Stimulated activated CD8-positive, alpha-beta memory T cell treated with anti-CD3 and anti-CD28 coated beads, Interleukin-12 subunit alpha, Interleukin-12 subunit beta, amount 100 ng/mL, for 4 hours (primary cell): ENCODE measurements at places on chromosomes 12 and 14.

DNA sequence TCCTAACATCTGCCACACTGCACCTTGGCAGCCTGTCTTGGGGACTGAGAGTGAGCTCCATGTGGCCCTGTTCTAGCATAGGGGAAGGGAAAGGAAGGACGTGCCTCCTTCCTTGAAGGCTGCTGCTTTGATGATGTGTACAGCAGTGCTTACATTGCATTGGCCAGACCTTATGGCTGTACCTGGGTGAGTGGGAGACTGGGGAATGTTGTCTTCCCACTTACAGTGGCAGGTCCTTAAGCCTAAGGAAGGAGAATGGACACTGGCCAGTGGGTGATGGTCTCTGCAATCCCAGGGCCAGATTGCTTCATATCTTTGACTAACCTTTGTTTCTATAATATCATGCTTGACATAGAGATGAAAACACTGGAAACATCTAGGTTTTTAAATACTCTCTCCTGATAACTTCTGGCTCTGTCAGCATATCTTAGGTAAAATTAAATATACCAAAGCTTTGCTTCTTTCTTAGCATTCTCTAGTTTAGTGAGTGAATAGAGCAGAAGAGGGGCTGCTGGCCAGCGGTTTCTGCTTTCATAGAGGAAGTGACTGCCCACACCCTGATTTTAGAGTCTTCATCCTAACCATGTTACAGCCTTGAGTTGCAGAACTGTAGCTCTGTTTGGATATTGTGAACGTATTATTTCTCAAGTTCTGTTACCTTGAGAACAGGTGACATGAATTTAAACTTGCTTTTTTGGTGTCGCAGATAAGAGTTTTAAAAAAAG lies 27.2 kb downstream of the KLC1 start:
- DNase-seq: no peak

- DNase-seq: no peak
These were observed 20.9 kb downstream of the DMAC2L start for GRCh38 chr14:50333014-50333509.

- DNase-seq: no peak
These were observed 378.4 kb downstream of the SEC23A start for GRCh38 chr14:38724621-38725020.

DNA sequence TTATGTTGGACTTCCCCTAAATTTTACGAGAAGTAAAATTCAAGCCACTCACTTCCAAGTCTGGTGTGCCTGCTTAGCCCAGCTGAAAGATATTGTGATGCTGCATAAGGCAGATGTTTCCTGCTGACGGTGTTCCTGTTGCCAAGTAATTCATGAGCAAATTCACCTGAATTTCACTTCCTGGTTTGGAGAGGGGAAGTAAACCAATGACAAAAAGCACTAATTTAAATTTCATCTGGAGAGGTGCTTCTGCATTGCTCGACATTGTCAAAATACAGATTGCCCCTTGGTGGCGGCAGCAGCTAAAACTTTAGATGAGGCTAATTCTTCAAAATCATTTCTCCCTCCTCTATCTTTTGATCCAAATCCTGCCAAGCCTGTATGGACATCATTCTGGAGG lies 281.1 kb downstream of the AACS start:
- DNase-seq: no peak

DNA sequence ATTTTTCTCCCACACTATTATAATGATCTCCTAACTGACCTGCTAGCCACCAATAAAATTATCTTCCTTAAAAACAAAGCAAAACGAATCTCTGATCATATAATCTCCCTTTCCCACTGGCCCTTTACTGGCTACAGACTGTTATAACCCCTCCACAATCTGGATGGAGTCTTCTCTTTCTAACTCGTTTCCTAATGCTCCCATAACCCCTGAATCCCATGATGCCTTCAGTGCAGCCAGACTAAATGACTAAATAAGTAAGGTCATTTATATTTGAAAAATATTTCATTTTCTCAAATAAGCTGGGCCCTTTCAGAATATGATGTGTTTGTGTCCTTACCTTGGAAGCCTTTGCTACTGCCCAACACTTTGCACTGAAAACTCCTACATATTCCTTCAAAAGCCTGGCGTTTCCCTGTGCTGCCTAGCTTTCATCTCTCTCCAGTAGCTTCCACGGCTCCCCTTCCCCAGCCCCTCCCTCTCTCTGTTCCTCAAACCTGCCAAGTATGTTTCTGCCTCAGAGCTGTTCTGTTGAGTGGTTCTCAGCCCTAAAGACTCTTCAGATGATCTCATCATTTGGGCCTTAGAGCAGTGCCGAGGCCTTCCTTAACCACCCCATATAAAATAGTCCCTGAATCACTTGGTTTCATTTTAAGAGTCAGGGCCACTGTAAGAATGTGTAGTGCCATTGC lies 91.7 kb downstream of the MYRFL start:
- DNase-seq: no peak

- DNase-seq: no peak
These were observed 649 bp downstream of the AQP6 start for GRCh38 chr12:49973361-49973830.

GRCh38 chr12:23472329-23472971 lies 477.0 kb downstream of the SOX5 start:
- no peak for DNase-seq

DNA sequence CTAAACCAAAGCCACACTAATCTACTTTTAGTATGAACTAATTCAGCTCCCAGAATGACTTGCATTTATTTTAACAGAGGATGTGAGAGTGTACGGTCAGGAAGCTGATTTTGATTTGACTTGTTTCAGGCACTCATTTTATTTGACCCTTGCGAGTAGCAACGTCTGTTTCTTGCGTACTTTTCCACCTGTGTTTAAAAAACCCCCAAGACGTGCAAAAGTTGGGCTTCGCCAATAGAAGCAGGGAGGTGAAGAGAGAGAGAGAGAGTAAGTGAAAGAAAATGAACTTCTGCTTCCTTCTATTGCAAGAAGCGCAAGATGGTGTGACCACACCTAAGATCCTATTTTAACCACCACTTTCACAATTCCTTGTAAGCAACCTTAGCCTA lies 6.7 kb upstream of the SLC15A4 start:
- no peak for DNase-seq

DNA sequence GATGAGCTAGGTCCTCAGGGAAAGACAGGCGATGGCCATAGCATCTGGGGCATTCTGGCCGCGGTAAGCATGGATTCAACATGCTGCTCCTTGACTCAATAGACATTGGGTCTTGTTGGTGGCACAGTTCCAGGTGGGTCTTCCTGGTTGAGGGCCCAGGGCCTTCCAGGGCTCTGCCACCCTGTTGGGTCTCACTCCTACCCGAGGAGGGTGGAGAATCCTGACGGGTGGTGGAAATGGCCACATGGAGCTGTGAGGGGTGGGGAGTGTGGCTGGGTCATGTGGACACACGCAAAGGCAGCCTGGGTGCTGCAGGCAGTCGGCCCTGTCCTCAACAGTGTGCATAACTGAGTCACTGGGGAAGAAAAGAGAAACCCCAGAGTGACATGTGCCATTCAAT lies 148.1 kb downstream of the KIF26A start:
- no peak for DNase-seq

GRCh38 chr12:9742661-9743060 lies 9.8 kb upstream of the CLECL1 start:
- no peak for DNase-seq

DNA sequence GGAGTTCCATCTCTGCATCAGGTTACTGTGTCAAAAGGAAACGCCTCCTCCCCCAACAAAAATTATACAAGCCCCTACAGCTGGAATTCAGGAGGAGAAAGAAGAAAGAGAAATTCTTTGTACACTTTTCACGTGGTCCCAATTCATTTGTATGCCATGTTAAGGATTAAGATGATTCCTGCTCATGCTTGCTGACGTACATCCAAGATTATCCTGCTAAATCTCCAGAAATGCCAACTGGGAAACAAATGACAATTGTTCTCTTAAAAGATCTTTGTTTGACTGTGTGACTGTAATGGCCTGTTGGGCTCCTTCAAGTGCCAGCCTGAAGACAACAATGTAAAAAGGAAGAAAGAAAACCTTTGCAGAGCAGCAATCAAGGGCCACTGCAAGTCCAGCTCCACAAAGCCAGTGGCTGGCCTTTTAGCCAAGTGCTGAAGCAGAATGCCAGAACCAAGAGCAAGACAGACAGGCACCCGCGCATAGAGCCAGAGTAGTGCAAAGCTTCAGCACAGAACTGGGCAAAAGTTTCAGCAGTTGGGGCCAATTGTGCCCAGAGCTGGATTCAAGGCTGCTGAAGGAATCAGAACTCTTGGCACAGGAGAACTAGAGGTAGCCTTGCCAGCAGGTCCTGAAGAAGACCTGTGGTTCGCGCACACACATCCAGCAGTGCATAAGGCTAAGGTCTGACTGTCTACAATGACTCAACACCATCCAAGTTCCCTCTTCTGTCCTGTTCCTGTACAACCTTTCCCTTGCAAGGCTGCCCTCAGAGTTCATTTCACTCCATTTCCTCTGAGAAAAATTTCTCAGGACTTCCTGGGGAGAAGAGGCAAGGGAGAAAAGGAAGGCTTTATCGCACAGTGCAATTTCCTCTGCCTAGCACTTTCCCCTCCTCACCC lies 209.7 kb upstream of the BMP4 start:
- no peak for DNase-seq

DNA sequence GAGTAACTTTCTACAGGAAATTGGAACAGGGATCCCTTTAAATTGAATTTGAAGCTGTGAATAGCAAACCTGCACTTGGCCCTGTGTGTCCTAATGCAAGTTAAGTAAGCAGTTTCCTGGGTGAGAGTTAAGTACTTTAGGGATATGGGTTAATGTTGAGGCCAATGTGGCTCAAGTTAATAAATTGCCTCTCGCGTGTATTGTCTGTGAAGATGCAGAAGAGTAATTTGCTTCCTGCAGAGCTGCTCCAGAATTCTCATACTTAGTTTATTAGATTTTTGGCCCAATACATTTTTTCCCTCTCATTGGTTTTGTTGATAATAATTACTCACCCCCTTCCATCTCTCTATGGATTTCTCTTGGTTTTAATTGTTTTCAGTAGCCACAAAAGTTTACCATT lies 86.5 kb downstream of the SLC25A47 start:
- no peak for DNase-seq

- DNase-seq: no peak
These were observed 163.0 kb upstream of the FKBP4 start for GRCh38 chr12:2631653-2632350.

- DNase-seq: no peak
These were observed 34.2 kb upstream of the DEGS2 start for GRCh38 chr14:100193417-100194357.

- no peak for DNase-seq
These were observed 2.7 kb downstream of the ASIC1 start for GRCh38 chr12:50060120-50060468.

DNA sequence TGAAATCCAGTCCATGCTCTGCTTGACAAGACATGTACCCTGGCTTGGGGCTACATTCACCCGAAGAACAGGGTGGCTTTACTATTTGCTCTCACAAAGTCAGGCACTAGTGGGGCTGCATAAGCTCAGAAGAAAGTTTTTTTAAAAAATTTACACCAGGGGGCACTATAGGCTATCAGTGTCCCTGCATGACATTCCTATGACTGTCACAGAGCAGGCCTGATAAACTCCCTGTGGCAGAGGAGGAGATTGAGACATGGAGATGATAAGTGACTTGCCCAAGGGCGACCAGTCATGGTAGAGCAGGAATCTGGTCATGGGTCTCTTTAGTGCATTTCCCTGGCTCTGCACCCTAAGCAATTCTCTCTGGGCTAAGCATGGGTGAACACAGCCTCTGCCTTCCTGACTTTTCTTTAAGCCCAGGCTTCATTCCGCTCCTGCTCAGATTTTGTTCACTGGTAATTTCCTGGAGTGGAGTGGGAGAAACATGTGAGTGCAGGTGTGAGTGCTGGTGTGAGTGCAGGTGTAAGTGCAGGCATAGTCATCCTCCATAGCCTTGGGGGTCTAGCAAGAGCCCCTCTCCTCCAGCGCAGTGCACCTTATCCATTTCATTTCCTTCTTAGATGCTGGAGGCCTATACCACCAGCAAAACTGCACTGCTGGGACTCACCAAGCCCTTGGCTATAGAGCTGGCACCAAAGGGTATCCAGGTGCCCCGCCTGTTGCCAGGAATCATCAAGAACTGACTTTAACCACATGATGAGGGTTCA lies 91.6 kb downstream of the DHRS2 start:
- no peak for DNase-seq

GRCh38 chr12:108633534-108634248 lies at the start of gene SELPLG:
SELPLG (minus strand) TSS chr12:108633894; CDS start chr12:108624307, 9,587 bp downstream.
- peak; percentile 75 for DNase-seq

- DNase-seq: no peak
These were observed 242.1 kb upstream of the FOXN3 start for GRCh38 chr14:89658977-89659670.

GRCh38 chr12:1798641-1799020 lies 21.7 kb upstream of the LRTM2 start:
- DNase-seq: no peak

- DNase-seq: no peak
These were observed 180.0 kb downstream of the KITLG start for GRCh38 chr12:88400302-88400701.

DNA sequence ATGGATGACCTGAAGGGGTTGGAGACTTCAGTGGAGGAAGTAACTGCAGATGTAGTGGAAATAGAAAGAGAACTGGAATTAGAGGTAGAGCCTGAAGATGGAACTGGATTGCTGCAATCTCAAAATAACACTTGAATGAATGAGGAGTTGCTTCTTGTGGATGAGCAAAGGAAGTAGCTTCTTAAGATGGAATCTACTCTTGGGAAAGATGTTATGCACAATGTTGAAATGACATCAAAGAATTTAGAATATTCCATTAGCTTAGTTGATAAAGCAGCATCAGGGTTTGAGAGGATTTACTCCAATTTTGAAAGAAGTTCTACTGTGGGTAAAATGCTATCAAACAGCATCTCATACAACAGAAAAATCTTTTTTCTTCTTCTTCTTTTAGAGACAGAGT lies 186.4 kb upstream of the PRKD1 start:
- no peak for DNase-seq

DNA sequence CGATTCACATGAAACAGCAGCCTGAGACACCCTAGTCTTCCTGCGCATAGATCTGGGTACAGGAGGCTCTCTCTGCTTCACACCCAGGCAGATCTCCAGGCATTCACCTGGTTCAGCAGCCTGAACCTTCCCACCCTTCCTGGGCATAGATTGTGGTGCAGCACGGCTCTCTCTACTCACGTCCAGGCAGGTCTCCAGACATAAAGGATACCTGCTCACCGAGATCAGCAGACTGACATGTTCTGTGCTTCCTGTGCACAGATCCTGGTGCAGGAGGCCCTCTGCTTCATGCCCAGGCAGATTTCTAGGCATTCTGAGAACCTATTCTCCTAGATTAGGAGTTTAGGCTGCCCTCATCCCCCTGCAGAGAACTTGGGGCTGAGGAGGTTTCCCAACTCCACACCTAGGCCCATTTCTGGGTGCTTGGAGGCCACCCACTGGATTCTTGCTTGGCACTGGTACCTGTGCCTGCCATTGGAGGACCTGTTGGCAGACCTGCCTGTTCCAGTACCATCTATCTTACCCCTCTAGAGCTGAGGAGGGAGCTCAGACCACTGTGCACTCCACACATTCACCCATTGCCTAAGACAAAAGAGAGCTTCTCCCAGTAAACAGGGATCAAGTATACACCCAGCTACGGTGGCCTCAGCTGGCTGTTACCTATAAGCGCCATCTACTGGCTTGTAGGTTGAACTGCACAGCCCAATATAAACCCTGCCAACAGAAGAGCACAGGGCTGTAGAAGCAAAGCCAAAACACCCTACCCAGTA lies 28.0 kb upstream of the GARIN6 start:
- DNase-seq: no peak
